ENCODE measurements at places on chromosomes 1 and 21. TPM values are rescaled to one million over a fixed set of nuclear protein-coding genes. Genes with fewer than 3 reads are reported as not detected.

CA14 gene
- not detected for total RNA-seq

C1orf141 gene
- total RNA-seq, result not detected

DNA sequence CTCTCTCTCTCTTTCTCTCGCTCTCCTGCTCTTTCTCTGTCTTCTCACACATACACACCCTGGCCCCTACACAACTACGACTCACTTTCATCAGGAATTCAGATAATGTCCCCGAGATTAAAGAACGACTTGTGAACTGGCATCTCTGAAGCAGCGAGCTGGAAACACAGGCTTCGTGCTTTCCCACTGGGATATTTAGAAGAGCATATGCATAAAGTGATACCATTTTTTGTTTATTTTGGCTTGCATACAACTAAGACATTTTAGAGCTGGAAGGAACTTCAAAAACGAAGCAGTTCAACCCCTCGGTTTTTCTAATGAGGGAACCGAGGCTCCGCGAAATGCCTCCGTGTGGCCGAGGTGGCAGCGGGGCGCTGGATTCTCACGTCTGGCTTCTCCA lies 88.6 kb downstream of the ZBTB18 start:
- H3K36me3 ChIP-seq, result no peaks in the 10 kb centered on the region
- no peak overlapping the region for H3K27ac ChIP-seq
- no peaks in the 10 kb centered on the region for H3K27me3 ChIP-seq
- DNase-seq, result no peak
- H3K4me3 ChIP-seq, result no peak overlapping the region

GRCh38 chr1:168910403-168910802 lies 181.4 kb upstream of the DPT start:
- H3K4me1 ChIP-seq, result peaks cover 22% of the 10 kb centered on the region
- DNase-seq, result no peak
- H3K27me3 ChIP-seq, result no peaks in the 10 kb centered on the region
- H3K4me3 ChIP-seq, result no peak overlapping the region
- no peaks in the 10 kb centered on the region for H3K36me3 ChIP-seq
- no peak overlapping the region for H3K27ac ChIP-seq

GRCh38 chr1:243268751-243269460 lies 13.1 kb downstream of the SDCCAG8 start:
- no peaks in the 10 kb centered on the region for H3K36me3 ChIP-seq
- no peaks in the 10 kb centered on the region for H3K27me3 ChIP-seq
- no peak overlapping the region for H3K4me3 ChIP-seq
- no peak for DNase-seq
- no peaks in the 10 kb centered on the region for H3K4me1 ChIP-seq
- H3K27ac ChIP-seq, result peak overlapping the region; percentile 69

Measured in pancreas (tissue), 10 donors.